ENCODE measurements at places on chromosomes 13 and 19. TPM values are rescaled to one million over a fixed set of nuclear protein-coding genes. Genes with fewer than 3 reads are reported as not detected.

TUBA3C gene
- not detected for total RNA-seq

RABAC1 gene
- 93.9 TPM for total RNA-seq

ZNF677 gene
- total RNA-seq, result 4.5 TPM

FOXO1 gene
- total RNA-seq, result 20.2 TPM

TTC9B gene
- total RNA-seq, result not detected

CCL25 gene
- not detected for total RNA-seq

PODNL1 gene
- 0.29 TPM for total RNA-seq

TM9SF2 gene
- 79.4 TPM for total RNA-seq

ATXN8OS gene
- total RNA-seq, result not detected

FXYD3 gene
- not detected for total RNA-seq

CATSPERD gene
- total RNA-seq, result not detected

IZUMO1 gene
- total RNA-seq, result not detected

SYMPK gene
- 119 TPM for total RNA-seq

MRPL4 gene
- 112 TPM for total RNA-seq

PABPC3 gene
- total RNA-seq, result 0.20 TPM

SCN1B gene
- total RNA-seq, result 0.26 TPM

SH2D3A gene
- 13.8 TPM for total RNA-seq

PSG6 gene
- not detected for total RNA-seq

NRTN gene
- not detected for total RNA-seq

All from activated CD8-positive, alpha-beta memory T cell treated with anti-CD3 and anti-CD28 coated beads, Interleukin-2, amount 10 ng/mL, durations not matched to agents 7 days and 5 days (primary cell).